CD4-positive, alpha-beta T cell treated with Interleukin-1 beta for 1 hour (primary cell): ENCODE measurements at places on chromosomes 6 and 20.

GRCh38 chr6:154950979-154951344 lies 44.2 kb upstream of the TIAM2 start:
- peak; percentile 5 for DNase-seq

DNA sequence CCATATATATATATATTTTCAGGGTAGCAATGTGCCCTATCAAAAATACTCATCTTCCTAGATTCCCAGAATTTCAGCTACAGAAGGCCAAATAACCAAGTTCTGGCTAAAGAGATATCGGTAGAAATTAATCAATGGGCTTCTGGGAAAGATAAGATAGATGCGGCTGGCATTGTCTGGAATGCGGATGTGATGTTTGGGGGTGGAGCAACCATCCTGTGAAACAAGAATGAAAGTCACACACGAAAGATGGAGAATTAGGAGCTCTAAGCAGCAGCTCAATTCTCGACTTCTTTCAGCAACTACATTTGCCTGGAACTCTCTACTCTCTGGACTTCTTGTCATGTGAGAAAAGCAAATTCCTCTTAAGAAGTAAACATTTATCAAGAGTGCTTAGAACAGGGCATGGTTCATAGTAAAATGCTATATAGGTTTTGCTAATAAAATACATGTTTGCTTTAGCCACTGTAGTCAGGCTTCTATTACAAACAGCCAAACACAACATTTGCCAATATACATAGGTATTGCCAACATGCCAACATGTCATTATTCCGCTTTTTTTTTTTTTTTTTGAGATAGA lies 90.8 kb downstream of the CLIC5 start:
- no peak for DNase-seq

GRCh38 chr6:107611094-107611810 lies 121.3 kb downstream of the SOBP start:
- no peak for DNase-seq

GRCh38 chr20:19256906-19257595 lies 44.6 kb downstream of the SLC24A3 start:
- no peak for DNase-seq

DNA sequence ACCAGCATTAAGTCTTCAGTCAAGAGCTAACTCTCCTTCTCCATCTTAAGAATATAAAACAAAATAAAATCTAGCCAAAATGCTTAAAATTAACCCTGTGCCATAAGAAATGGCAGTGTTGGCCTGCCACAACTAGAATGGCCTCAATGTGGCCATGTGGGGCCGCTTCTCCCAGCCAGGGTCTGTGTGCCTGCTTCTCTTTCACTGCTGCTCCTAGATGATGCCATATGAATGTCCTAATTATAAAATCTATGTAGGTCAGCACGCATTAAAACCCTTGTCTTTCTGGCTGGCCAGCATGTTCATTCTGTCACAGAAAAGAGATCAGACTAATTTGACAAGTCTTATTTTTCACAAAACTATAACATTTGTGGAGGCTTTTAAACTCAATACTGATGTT lies 102.6 kb downstream of the C6orf118 start:
- no peak for DNase-seq

GRCh38 chr6:34513646-34514045 lies 42.5 kb downstream of the SPDEF start:
- DNase-seq, result no peak

GRCh38 chr6:170460641-170461040 lies 92.5 kb downstream of the PSMB1 start:
- DNase-seq, result no peak

- DNase-seq, result no peak
Observed at GRCh38 chr6:40791004-40791403, 203.8 kb upstream of the LRFN2 start.

GRCh38 chr20:60007464-60007863 lies 49.2 kb downstream of the CDH26 start:
- DNase-seq, result no peak

- DNase-seq, result no peak
Observed at GRCh38 chr6:24755279-24755678, 19.5 kb upstream of the GMNN start.

DNA sequence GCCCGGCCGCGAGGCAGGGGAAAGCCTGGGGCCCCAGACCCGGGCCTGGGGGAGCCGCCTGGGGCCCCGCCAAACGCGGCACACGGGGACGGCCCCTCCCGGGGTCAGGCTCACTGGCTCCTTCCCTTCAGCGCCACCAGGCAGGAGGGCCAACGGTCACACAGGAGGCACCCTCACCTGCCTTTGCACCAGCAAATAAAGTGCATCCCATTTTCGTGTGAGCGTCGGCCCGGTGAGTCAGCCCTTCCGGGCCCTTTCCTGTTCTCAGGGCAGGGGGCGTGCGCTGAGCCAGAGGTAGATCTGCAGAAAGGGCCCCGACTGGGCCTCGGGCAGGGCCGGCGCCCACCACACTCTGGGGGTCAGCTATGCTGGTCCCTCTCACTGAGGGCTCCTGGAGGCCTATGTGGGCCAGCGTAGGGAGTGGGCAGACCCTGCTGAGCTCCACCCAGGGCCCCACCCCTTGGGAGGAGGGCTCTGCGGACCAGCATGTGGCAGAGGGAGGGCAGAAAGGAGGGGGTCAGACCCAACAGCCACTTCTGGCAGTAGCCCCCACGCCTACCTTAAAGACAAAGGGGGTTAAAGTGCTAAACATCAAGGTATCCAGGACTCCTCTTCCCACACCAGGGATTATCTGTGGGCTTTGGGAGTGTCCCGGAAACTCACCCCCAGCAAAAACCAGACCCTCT lies 931 bp upstream of the UCKL1 start:
- DNase-seq, result peak; percentile 51

DNA sequence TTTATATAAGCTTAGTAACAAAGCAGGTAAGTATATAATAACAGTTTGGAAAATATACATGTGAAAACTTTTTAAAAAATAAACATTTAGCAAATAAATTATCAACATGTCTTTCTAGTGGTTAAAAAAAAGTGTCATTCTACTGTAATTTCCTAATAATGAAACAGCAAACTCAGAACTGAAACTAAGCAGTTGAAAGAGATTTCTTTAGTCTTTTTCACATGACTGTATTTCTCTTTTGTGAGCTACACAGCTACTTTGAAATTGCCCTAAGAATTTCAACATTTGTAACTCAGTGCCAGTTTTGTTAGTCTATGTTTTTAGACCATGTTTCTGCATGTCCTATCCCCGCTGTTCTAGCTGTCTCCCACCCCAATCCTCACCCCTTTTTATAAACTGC lies 28.4 kb upstream of the SDHAF4 start:
- DNase-seq, result no peak

GRCh38 chr20:54155736-54156317 lies 18.0 kb downstream of the CYP24A1 start:
- no peak for DNase-seq

GRCh38 chr6:112086744-112087135 lies 542 bp downstream of the TUBE1 start:
- DNase-seq, result no peak

- DNase-seq, result no peak
Observed at GRCh38 chr20:20065361-20065760, 13.0 kb downstream of the CFAP61 start.

GRCh38 chr6:156954816-156955215 lies 177.6 kb downstream of the ARID1B start:
- DNase-seq, result no peak

DNA sequence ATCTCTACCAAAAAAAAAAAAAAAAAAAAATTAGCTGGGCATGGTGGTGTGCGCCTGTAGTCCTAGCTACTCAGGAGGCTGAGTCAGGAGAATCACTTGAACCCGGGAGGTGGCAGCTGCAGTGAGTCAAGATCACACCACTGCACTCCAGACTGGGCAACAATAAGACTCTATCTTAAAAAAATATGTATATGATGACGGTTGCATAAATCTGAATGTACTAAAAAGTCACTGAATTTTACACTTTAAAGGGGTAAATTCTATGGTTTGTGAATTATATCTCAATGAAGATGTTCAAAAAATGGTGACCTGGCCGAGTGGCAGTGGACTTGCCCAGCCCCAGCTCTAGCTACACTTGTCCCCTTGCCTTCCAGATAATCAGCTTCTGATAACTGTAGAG lies 10.4 kb upstream of the ABCC10 start:
- DNase-seq, result no peak

DNA sequence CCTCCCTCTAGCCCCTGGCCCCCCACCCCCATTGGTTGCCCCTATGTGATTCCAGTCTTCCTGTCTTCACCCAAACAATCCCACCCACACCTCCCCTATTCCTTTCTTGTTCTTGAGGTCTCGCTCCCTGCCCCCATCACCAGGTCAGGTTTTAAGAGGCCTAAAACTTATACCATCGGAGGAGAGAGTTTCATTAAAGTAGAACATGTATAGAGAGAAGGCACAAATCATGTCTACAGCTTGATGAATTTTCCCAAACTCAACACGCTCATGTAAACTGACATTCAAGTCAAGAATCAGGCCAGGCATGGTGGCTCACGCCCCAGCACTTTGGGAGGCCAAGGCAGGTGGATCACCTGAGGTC lies 44.5 kb downstream of the TGM2 start:
- DNase-seq, result no peak

DNA sequence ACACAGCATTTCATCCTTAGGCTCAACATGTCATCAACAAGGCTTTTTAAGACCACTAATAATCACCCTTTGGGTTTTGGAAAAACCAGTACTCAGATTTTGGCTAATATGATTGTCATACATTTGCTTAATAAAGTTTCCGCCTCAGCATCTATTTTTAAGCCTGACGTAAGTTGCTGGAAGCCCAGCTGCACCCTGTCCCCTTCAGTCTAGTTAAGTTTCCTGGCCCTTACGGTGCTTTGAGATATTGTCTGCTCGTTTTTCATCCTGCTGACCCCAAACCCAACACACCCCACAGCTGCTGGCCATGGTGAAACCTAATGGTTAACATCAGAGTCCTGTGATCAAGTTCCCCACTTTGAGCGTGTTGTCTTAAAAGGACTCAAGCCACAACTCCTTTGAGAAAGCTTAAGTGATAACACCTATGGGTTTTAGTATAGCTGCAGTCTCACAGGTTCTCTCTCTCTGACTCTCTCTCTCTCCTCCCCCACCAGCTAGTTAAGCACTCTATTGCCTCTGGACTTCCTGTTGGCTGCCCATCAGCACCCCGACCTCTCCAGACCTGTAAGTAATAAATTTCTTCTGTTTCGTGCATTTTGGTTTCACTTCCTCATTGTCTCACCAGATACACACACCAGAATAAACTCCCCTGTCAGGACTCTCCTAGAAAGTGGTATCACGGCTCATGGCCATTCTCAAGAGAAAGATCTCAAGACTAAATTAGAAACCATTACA lies 802.0 kb downstream of the C6orf118 start:
- DNase-seq, result no peak

- DNase-seq, result no peak
Observed at GRCh38 chr20:50561379-50562078, 51.3 kb downstream of the PTPN1 start.

GRCh38 chr6:117617210-117618035 lies 15.1 kb upstream of the GOPC start:
- DNase-seq, result no peak

DNA sequence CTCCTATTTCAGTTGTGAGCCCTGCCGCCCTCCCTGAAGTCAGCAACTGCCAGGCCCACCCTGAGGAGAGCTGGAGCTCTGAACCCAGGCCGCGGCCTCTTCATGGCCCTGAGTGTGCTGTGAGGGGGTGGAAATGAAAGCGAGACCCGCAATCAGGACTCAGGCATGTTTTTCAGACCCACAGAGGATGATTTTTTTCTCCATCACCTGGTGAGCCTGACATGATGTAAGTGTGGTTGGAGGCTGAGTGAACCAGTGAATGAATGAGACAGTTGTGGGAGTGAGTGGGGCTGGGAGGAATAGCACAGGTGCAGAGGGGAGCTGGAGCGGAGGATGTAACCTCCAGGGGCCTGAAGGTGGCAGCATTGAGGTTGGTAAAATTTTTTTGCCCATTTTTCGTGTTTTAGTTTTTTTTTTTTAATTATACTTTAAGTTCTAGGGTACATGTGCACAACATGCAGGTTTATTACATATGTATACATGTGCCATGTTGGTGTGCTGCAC lies 18.3 kb downstream of the RAET1L start:
- DNase-seq, result peak; percentile 42

DNA sequence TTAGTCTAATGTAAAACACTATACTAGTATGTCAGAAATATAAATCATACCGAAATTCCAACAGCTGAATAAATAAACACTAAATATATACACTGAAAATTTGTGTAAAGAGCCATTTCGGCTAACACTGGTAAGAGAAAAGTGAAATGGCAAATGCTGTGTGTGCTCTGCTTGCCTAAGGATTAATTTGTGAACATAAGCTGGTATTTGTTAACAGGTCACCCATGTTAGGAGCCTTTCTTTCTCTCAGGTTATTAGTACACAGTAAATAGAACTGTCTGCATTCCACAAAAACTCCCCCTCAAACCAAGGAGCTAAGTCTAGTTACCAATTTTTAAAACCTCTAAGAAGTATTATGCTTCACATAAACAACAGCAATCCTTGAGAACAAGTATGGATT lies 27.0 kb downstream of the ELOVL5 start:
- no peak for DNase-seq
